Fibroblast of lung (primary cell): ENCODE measurements at places on chromosomes 13 and 19.

DNA sequence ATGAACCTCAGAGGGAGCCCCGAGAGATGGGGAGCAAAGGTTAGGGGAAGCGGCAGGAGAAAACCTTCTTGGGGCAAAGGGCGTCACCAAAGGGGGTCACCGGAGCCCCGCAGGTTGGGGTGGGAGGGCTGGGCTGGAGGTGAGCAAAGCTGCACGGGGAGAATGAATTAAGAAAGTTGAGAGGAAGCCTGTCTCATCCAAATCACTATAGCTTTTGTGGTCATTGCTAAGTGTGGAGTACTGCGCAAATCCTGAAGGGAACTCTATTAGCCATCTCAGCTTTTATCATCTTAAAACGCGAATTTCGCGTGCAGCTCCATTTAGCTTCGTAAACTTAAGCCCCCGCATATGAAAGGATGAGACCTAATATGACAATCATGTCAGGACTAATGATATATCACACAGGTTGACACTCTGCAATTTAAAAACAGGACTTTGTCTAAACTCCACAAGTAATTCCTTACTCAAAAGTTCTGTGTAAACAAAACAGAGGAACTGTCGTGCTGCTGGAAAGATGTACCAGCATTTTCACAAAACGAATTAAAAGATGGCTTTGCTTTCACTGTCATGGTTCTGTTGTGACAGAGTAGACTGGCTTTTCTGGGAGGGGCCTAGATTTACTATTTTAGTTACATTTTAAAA is 631 bp downstream of the LACC1 start:
- DNase-seq, result peak; percentile 10

DNA sequence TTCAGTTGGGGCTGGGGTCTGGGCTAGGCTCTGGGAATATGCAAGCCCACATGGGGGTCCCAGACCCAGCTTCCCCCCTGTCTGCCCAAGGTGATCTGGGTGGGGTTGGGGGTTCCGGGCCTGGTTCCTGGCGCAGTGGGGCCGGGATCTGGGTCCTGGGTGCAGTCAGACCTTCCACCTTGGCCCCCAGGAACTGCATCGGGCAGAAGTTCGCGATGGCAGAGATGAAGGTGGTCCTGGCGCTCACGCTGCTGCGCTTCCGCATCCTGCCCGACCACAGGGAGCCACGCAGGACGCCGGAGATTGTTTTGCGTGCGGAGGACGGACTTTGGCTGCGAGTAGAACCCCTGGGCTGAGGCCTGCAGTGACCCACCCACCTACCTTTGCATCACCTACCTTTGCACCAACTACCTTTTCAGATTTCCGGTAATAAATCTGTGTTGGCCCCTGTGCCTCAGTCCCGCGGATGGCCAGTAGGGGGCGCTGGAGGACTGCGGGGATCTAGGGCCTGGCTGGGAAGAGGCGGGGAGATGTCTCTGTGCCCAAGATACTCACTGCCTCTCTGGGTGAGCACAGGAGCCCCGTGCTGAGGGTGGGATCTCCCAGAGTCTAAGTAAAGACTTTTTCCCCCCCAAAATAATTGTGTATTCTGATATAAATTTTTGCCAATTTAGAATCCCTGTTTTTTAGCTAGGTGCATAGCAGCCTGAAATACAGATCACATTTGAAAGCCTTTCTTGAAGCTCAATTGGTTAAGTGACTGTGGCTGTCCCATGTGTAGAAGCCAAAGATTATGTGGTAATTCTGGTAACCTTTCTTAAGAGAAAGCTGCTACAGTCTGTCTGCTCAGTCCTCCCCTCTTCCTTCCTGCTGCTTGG is 11.5 kb upstream of the CYP4F3 start:
- DNase-seq, result peak; percentile 35

- peak; percentile 55 for DNase-seq
Measured at GRCh38 chr19:18894254-18895037, 1.5 kb downstream of the CERS1 start.

DNA sequence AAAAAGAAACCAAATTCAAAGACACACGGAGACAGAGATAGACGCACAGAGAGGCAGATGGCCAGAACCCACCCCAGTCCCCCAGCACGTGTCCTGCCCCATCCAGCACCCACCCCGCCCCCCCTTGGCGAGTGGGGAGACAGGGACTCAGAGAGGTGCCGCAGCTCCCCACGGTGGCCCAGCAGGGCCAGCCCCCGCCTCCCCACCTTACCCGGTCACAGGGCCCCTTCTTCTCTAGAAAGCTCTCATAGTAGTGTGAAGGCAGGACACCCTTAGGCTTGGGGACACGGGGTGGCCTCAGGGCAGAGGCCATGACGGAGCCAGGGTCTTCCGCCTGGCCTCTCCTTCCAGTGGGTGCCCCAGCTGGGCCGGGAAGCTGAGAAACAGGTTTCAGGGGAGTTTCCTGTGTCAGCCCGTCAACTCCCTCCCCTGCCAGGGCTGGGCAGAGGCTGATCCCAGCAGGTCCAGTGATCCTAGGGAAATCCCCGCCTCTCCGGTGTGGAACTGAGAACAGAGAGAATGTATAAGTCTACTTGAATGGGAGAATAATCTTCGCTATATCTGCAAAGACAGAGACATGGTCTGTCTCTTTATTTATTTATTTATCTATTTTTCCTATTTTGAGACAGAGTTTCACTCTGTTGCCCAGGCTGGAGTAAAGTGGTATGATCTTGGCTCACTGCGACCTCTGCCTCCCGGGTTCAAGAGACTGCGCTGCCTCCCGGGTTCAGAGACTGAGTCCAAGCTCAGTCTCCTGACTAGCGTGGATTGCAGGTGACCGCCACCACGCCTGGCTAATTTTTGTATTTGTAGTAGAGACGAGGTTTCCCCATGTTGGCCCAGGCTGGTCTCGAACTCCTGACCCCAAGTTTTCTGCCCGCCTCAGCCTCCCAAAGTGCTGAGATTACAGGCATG is at the start of gene STAP2:
TSS of gene STAP2 (minus strand) at position 387 of the 915 bp plus-strand sequence. CDS start at position 313, 74 bp downstream.
- DNase-seq, result no peak

GRCh38 chr13:76892488-76892887 is 6.3 kb upstream of the KCTD12 start:
- DNase-seq, result no peak

- no peak for DNase-seq
Measured at GRCh38 chr13:110305544-110305943, 1.4 kb downstream of the COL4A1 start.
